Articular chondrocyte of knee joint (primary cell): ENCODE measurements at places on chromosomes 1 and 21. TPM values are rescaled to one million over a fixed set of nuclear protein-coding genes. Genes with fewer than 3 reads are reported as not detected.

Gene HRNR
- total RNA-seq, result not detected in 2 replicates

Gene RASAL2
- 38.9 and 45.2 TPM in 2 replicates for total RNA-seq

Gene SLC44A5
- 0.39 and 0.43 TPM in 2 replicates for total RNA-seq

Gene EXOSC10
- 54.0 and 58.9 TPM in 2 replicates for total RNA-seq

Gene RYR2
- under 0.01 and 0.43 TPM in 2 replicates for total RNA-seq
